ENCODE measurements at places on chromosomes 2 and 18. TPM values are rescaled to one million over a fixed set of nuclear protein-coding genes. Genes with fewer than 3 reads are reported as not detected.

RSAD2 gene
- 9.4 TPM for total RNA-seq

ADCYAP1 gene
- total RNA-seq = 0.45 TPM

OXER1 gene
- 0.19 TPM for total RNA-seq

GREB1 gene
- total RNA-seq = 2.4 TPM

CROCC2 gene
- not detected for total RNA-seq

FOXD4L1 gene
- total RNA-seq = not detected

KATNAL2 gene
- 0.52 TPM for total RNA-seq

CHAC2 gene
- 1.5 TPM for total RNA-seq

ANKRD29 gene
- total RNA-seq = 0.45 TPM

ZNF236 gene
- total RNA-seq = 42.2 TPM

INPP5D gene
- 385 TPM for total RNA-seq

VAMP8 gene
- 111 TPM for total RNA-seq

FAM117B gene
- total RNA-seq = 13.1 TPM

AQP12B gene
- not detected for total RNA-seq

RAB6D gene
- total RNA-seq = not detected

ALK gene
- total RNA-seq = not detected

COLEC11 gene
- not detected for total RNA-seq

CHST9 gene
- not detected for total RNA-seq

LYPD6 gene
- not detected for total RNA-seq

IL1R1 gene
- total RNA-seq = 0.45 TPM

FRZB gene
- not detected for total RNA-seq

SNORC gene
- 1.0 TPM for total RNA-seq

MALT1 gene
- 49.8 TPM for total RNA-seq

SCN2A gene
- total RNA-seq = not detected

SRD5A2 gene
- not detected for total RNA-seq

IMPA2 gene
- 3.6 TPM for total RNA-seq
